Kidney (tissue), 22 donors: ENCODE measurements at places on chromosomes 1 and 21. TPM values are rescaled to one million over a fixed set of nuclear protein-coding genes. Genes with fewer than 3 reads are reported as not detected.

The SLC1A7 gene
- total RNA-seq: not detected

The PADI2 gene
- 6.0 TPM for total RNA-seq

The RC3H1 gene
- 40.5 TPM for total RNA-seq

The ADORA1 gene
- total RNA-seq: 4.9 TPM

The LRRIQ3 gene
- total RNA-seq: 1.6 TPM

The IBA57 gene
- total RNA-seq: 13.0 TPM

The ANKRD34A gene
- total RNA-seq: 0.76 TPM

The ZNF648 gene
- not detected for total RNA-seq

The LCE1C gene
- total RNA-seq: not detected
